Activated naive CD4-positive, alpha-beta T cell treated with anti-CD3 and anti-CD28 coated beads, Interleukin-2, amount 50 U/mL, for 72 hours (primary cell): ENCODE measurements at places on chromosomes 1 and 21. TPM values are rescaled to one million over a fixed set of nuclear protein-coding genes. Genes with fewer than 3 reads are reported as not detected.

- DNase-seq, result no peak
Observed at GRCh38 chr1:41382480-41383090, 21.4 kb downstream of the FOXO6 start.

DNA sequence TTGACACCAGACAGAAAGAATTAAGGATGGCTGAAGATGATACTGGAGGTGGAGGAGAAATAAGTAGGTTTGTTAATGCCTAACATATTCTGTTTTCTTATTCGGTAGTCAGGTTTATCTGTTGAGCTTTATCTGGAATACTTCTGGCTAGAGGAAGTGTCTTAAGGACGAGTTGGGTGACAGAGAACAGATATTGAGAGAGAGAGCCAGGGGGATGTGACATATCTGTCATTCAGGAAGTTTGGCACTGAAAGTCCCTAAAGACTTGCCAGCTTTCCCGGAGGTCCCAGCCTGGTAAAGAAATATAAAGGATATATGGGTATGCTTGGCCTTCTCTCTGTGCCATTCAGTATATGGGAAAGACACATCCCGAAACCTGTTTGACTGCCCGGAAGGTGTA is 280.6 kb downstream of the ZP4 start:
- DNase-seq, result no peak

- no peak for DNase-seq
Observed at GRCh38 chr1:219788091-219788490, 140.3 kb downstream of the SLC30A10 start.

DNA sequence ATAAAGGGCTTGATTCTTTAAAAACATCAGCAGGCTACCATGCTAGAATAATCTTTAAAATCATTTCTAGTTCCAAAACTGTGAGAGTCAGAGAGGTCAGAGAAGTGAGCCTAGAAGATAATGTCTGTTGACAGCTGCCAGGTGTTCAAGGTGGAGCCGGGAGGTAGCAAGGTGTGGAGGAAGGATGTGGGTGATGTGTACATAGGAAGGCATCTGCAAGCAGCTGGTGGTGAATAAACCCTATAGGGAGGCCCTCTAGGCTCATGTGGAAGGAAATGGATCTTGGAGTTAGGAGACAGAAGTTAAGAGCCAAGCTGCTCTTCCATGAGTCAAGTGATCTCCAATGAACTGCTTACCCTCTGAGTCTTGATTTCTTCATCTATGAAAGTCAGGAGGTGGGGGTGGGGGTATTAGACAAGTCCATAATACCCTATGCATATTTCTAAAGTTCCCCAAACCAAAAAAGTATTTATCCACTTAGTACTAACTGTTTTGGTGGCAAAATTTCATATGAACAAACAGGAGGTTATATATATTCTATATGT is 266.3 kb downstream of the RHOU start:
- no peak for DNase-seq

GRCh38 chr1:117559985-117560384 is 45.9 kb upstream of the TENT5C start:
- no peak for DNase-seq

GRCh38 chr21:43779660-43780059 is 3.6 kb upstream of the CSTB start:
- DNase-seq, result no peak

CD1B gene
- total RNA-seq, result not detected

DNA sequence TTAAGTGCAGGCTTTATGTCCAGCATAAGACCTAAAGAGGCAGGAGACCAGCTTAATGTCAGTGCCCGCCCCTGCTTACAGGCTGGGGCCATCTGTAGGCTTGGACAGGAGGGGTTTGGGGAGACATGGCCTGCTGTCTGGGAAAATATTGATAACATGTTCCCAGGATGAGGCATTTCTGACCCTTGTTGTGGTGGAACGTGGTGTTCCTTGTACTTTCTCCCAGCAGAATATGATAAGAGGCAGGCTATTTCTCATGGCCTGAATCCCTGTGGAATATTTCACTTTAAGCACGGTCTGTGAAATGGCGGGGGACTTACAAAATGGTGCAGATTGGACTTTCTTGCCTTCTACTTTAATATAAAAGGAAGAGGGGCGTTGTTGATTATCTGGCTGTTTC is 41.9 kb upstream of the PLA2G5 start:
- DNase-seq, result no peak

- DNase-seq, result no peak
Observed at GRCh38 chr1:49323925-49324540, 547.3 kb upstream of the BEND5 start.

RXFP4 gene
- not detected for total RNA-seq

NGF gene
- total RNA-seq, result not detected

RUNX3 gene
- 136 TPM for total RNA-seq

- DNase-seq, result no peak
Observed at GRCh38 chr1:1922956-1923833, 4.1 kb upstream of the TMEM52 start.

- no peak for DNase-seq
Observed at GRCh38 chr1:68314151-68314780, 81.9 kb upstream of the WLS start.

ELAPOR1 gene
- 5.7 TPM for total RNA-seq

GPR37L1 gene
- not detected for total RNA-seq

GRCh38 chr1:157163273-157164127 is 25.3 kb upstream of the ETV3 start:
- DNase-seq, result peak; percentile 85

DNA sequence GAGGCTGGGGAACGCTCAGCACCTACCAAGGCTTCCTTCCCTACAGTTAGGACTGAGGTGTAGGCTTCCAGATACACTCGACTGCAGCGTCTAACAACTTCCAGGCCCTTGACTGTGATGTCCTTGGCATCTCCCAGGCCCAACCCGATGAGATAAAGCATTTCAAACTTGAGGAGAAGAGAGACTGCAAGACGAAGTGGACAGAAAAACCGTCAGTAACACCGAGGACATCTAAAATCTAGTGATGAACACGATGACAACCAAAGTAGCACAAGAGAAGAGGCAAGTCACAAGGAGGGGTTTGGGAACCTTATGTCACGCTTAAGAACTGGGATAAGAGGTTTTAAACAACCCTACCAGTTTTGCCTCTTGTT is 314 bp downstream of the DPH5 start:
- peak; percentile 15 for DNase-seq

- DNase-seq, result no peak
Observed at GRCh38 chr1:38814984-38815464, 44.5 kb downstream of the RRAGC start.

UMODL1 gene
- total RNA-seq, result 0.09 TPM

- DNase-seq, result no peak
Observed at GRCh38 chr1:210445931-210446330, 117.2 kb downstream of the HHAT start.

- no peak for DNase-seq
Observed at GRCh38 chr1:198933515-198934222, 294.8 kb downstream of the PTPRC start.

- DNase-seq, result no peak
Observed at GRCh38 chr1:77387553-77387952, 105.7 kb downstream of the AK5 start.

- no peak for DNase-seq
Observed at GRCh38 chr1:34002810-34003209, 138.9 kb downstream of the HMGB4 start.

LRRC71 gene
- not detected for total RNA-seq

DNA sequence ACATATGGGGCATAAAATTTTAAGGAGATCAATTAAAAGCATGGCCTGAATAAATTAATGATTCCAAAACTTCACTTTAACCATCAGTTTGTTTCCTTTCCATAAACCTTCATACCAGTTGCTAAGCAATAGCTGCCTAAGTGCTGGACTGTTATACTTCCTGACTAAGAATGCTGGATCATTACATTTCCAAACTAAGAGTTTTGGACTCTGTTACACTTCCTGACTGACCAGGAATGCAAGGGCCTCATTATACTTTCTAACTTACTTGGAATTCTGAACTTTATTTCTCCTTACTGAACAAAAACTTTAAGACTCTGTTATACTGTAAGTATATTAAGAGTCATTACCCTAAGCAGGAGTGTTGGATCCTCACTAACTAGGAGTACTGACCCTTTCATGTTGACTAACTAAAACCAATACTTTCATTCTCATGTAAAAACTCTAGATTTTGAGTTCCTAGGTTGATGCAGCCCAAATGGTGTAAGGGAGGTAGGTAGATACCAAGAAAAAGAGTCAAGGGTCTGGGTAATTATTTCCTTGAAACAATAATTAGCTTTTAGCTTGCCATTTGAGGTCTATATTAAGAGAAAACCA is 118.2 kb downstream of the FAF1 start:
- DNase-seq, result no peak

DNA sequence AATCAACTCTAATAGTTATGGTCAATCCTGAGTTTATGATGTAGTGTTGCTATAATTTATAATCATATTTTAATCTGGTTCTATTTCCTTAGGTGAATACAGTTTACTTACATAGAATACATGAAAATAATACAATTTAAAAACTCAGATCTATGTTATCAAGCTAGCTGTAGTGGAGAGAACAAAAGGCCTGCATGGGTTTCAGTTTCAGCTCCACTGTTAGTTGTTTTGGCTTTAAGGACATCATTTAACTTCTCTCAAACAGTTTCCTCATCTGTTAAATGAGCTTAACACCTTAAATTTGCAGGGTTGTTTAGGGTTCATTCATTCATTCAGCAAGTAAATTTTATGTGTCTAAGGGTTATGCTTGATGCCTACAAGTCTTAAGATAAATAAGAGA is 98.4 kb upstream of the KIAA1614 start:
- DNase-seq, result no peak

GRCh38 chr1:40696294-40696693 is 4.8 kb downstream of the NFYC start:
- no peak for DNase-seq

SPRR5 gene
- not detected for total RNA-seq

BSND gene
- total RNA-seq, result 0.12 TPM

KCNA3 gene
- total RNA-seq, result 9.1 TPM

GRCh38 chr1:21266119-21266774 is 24.0 kb downstream of the ECE1 start:
- no peak for DNase-seq
